ENCODE measurements at places on chromosomes 6 and 20.

DNA sequence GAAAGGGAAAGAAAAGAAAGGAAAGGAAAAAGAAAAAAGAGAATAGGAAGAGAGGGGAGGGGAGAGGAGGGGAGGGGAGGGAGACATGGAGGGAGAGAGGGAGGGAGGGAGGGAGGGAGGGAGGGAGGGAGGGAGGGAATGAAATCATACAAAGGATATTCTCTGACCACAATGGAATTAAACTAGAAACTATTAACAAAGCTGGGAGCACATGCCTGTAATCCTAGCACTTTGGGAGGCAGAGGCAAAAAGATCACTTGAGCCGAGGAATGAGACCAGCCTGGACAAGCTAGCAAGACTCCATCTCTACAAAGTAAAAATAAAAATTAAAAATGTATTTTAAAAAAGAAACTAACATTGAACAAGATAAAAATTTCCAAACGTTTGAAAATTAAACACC, 62.8 kb downstream of the ILRUN start:
- no peak for DNase-seq

- no peak for DNase-seq
These were observed 698.2 kb downstream of the DOK5 start for GRCh38 chr20:55173601-55174000.

DNA sequence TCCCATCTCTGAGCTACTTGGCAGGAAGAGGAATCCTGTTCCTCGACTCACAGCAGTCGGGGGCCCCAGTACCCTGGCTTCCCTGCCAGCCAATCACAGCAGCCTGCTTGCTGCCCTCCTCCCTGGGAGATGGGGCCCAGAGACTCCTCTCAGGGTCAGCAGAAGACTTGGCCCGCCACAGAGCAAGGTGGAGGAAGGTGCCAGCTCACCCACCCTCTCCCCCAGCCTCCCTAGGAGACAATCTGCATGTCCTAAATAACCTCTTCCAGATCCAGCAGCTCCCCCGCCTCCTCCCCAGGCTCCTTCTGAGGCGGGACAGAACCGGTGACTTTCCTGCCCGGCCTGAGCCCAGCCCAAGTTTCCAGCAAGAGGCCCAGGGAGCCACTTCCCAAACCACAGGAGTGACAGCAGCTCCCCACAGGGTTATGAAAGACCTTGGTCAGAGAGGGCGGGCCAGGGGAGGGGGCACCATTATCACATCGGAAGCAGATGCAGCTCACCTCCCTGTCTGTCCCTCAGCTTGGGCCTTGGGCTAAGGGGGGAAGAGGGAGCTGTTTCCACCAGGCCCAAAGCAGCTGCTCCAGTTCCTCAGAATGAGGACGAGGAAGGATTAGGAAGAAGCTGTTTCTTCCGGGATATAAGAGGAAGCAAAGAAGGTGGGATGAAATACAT, 2.3 kb downstream of the CCND3 start:
- DNase-seq, result no peak

DNA sequence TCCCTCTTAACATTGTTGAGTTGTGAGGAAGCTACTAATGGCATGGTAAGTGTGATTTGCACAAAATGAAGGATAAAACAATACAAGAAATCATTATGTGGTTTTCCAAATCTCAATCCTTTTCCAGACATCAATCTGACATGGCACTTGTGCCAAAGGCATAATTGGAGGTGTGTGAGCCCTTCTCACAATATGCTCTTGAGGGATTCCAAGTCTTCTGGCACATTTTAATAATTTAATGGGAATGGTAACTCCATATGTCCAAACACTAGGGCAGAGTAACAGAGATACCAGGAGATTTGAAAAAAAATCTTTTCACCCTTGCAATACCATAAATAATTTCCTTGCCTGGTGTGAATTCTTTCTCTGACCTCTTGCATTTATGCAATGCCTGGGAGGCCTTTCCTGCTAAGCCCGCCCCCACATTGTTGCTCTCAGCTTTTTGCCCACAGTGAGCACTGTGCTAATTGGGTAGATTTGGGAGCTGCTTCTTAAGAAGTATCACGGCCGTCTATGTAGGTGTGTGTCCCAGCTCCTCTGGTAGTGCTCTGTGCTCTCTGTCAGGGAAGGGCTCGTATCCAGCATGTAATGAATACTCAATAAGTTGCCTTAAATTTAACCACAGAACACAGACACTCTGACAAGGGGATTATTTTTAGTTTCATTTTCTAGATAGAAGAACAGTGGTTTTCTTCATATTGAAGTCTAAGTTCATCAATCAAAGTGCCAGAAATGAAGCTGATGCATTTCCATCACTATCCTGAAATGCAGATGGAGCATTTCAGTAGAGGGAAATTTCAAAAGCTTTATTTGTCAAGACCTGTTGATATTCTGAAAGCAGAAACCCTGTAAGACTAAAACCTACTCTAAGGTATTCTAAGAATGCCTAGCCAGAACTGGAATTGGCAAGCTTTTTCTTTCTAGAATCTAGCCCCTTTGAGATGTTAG, 54.4 kb upstream of the CEP85L start:
- peak; percentile 41 for DNase-seq

- DNase-seq, result no peak
These were observed 22.1 kb downstream of the MAP3K4 start for GRCh38 chr6:161013695-161014094.

GRCh38 chr6:12482386-12483375, 192.5 kb downstream of the EDN1 start:
- no peak for DNase-seq

- DNase-seq, result no peak
These were observed 149.8 kb downstream of the BTBD9 start for GRCh38 chr6:38489951-38490350.

DNA sequence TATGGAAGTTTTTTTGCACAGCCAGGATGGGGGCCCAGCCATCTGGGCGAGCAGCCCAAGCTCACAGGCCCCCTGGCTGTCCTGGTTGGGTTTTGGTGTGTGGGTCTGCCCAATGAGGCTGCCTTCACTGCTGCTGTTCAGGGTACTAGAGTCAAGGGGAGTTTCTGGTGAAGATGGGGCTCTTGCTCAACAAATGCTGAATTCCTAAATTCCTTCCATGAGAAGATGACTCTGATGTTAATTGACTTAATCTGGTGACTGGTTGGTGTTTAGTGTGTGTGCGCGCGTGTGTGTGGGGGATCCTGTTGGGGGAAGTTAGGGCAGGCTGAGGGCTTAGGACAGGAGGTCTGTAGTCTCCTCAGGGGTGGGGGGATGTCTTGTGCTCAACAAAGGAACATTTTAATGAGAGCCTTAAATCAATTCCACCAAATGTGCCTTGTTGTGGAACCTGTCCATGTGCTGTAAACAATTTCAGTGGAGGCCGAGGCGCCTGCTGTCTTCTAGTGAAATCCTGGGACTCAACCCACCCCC, 1.9 kb downstream of the PTK7 start:
- DNase-seq, result no peak

Data from Jurkat, Clone E6-1 (cell line).